T-helper 22 cell (primary cell): ENCODE measurements at places on chromosomes 12 and 14.

DNA sequence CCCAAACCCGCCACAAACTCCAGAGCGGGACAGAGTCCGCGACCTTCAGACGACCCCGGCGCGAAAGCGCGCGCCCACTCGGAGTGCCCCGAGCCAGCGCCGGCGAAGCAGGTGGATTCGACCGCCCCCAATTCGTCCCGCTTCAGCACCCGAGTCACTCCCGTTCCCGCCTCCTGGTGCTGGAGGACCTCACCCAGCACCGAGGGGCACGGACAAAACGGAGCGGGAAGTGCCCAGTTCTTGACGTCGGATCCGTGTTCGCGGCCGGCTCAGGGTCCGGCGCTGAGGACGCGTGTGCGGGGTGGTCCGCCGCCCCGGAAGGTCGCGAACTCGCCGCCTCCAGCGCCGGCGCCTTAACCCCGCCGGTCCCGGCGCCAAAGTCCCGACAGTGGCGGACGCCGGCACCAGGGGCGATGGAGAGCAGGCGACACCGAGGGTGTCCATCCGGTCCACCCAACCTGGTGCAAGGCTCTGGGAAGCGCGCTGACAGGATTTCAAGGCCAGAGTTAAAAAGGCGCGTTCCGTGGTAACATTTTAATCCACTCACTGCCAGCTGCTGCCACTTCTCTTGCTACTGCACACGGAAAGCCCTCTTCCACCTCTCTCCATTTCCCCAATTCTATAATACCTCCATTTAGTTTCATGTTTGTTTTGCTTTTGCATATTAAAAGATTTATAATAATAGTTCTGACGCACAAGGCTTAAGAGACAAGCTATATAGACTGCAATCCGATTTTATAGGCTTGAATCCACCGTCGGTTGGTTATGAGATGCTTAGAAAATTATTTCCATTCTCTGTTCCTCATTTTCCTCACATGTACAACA, 240.0 kb upstream of the CPNE8 start:
- DNase-seq = no peak

- no peak for DNase-seq
These were observed 40.9 kb upstream of the CAPRIN2 start for GRCh38 chr12:30795410-30796312.

DNA sequence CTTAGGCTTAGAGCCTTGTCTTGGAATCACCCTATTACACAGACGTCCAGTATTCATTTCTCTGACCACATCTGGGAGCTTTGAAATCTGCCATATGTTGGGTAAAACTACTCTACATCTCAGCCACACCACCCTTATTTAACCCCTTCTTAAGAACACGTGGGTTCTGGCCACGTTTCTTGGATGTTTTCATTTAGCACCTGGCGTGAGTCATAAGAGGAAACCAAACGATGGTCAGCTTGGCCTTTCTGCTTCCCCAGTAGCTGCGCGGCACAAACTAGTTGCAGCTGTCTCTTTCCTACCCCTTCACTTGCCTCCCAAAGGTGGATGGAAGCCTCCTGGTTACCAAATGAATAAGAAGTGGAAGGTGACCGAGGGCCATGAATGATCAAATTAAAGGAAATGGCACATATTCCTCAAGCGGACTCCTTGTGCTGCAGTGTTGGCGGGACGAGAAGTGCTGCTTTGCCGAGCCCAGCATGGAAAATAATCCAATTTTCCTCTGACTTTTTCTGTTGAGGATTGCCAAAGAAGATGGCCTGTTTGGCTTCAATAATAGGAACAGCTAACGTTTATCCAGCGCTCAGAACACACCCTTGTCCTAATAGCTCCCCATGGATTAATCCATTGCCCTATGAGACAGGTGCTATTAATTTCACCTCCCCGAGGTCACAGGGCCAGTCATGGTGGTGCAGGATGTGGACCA, 154.1 kb downstream of the ZNF664 start:
- no peak for DNase-seq

DNA sequence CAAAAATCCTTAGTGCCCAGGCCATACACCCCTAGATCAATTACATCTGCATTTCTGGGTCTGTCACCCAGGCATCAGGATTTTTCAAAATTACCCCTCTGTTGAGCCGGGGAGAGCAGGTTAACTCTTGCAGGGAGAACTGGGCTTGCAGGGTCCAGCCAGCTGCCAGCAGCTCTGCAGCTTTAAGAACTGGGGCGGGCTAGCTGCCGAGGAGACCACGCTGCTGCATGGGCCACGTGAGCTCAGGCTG, at the start of gene DGLUCY:
Gene DGLUCY (plus strand): TSS at position 245 of the 250 bp plus-strand sequence. CDS start 46,222 bp downstream, outside the sequence.
- no peak for DNase-seq

DNA sequence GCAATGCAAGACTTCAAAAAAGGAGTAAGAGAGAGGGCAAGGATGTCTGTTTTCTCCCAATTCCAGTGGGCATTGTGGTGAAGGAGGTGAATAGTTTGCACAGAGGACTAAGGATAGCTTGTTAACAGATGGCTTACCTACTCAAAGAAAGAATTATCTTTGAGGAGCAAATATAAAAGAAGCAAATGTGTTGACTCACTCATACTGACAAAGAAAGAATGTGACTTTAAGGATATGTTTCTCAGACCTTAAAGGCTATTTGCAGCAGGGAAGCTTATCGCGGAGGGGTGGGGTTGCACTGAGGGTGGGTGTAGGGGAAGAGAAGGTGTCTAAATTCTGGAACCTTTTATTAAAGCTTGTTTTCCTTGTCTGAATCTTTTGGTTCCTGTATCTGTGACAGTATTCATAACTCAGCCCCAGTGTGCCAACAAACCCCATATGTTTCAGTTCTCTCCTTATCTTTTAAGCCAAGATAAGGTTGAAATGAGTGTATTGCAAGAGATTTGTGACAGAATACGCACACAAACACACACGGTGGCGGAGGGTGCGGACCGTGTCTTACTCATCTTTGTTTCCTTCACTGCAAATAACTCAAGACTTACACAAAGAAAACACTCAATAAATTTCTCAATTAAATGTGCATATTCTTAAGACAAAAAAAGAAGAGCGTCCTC, 146.4 kb upstream of the ARID2 start:
- no peak for DNase-seq

- no peak for DNase-seq
These were observed 50.4 kb downstream of the TBX5 start for GRCh38 chr12:114355389-114356088.

- no peak for DNase-seq
These were observed 136.0 kb downstream of the LMNTD1 start for GRCh38 chr12:25417071-25417470.

- DNase-seq = no peak
These were observed 605.1 kb downstream of the VRK1 start for GRCh38 chr14:97402279-97402678.

GRCh38 chr12:52798671-52799504, 3.0 kb upstream of the KRT3 start:
- DNase-seq = no peak

DNA sequence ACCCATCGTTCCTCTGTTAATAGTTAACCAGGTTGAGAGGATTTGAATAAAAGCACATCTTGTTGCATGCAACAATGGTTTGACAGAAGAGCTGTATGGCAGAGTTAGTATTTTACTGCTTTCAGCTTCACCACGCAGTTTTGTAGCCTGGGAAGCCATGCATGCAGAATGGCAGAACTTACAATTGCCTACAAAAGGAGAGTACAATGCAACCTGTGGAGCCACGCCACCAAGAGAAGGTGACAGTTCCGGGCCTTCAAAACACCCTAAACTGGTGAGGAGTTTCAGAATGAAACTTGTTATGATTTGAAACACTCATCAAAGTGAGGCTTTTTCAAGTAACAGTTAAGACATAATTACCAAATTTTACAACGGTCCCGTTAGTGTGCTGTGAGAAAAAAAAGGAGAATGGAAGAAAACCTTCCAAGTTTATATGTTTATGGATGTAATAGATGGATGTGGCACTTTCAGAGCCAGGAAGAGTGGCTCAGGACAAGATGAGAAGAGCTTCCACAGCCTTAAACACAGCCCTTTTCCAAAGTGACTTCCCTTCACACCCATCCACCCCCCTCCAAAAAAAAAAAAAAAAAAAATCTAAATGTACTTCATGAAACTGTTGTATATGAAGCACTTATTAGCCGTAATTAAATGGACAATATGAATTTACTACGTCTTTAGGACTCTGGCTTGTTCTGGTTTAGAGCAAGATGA, 158.7 kb downstream of the EGLN3 start:
- DNase-seq = no peak

DNA sequence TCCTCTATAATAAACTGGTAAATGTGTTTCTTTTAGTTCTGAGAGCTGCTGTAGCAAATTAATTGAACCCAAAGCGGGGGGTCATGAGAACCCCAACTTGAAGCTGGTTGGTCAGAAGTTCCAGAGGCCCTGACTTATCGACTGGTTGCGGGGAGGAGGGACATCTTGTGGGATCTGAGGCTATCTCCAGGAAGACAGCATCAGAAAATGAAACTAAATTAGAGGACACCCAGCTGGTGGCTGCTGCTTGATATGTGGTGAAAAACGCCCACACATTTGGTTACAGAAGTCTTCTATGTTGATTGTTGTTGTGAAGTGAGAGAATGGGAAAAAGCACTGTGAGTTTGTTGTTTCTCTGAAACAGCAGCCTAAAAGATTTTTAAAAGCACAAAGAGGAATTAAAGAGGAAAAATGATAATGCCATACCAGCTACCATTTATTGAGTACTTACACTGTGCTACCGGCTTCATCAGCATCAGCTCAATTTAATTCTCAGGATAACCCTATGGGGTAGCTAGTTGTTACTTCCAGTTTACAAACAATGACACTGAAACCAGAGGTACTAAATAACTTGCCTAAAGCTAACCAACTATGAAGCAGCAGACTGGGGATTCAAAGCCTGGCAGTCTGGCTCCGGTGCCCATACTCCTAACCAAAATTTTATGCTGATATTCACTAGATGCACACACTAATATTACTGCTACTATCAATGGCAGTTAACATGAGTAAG, 24.3 kb downstream of the DDX24 start:
- no peak for DNase-seq

DNA sequence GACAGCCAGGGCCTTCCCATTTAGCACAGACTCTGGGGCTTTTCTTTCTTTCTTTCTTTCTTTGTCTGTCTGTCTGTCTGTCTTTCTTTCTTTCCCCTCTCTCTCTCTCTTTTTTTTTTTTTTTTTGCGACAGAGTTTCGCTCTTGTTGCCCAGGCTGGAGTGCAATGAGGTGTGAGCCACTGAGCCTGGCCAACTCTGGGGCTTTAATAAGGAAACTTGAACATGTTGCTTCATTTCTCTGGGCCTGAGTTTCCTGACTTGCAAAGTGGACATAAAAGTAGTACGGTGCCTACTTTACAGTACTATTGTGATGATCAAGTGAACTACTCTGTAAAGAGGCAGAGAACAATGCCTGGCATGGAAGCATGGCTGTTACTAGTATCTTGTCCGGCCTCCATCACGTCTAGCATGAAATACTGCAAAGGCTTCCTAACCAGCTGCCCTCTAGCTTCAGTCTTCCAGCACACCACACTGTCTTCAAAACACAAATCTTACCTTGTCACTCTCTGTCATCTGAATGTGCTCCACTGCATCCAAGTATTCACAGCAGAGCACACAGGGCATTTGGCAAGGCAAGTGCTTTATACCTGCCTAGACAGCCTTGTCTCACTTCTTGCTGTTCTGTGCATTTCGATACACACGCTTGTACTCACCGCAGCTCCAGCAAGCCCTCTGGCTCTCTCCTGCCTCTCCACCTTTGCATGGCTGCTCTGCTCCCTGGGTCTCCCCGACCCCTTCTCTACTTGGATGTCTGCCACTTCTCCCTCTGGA, 96.7 kb downstream of the IRF2BPL start:
- DNase-seq = no peak

DNA sequence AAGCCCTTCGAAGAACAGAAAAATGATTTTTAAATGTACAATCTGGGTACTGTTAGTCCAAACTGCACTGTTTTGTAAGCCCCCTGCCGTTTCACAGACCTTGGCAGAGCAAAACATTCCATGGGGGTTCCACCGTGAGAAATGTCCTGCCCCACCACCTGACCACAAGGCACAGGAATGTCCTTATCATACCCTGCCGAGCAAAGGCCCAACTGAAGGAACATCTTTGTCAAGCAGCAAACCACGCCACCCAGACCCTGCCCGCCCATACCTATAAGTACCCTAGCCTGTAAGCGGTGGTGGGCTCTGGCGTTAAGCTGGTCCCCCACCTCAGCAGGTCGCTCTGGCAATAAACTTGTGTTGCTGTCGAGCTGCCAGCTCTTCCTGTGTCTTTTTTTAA, 181.6 kb upstream of the PZP start:
- DNase-seq = no peak

DNA sequence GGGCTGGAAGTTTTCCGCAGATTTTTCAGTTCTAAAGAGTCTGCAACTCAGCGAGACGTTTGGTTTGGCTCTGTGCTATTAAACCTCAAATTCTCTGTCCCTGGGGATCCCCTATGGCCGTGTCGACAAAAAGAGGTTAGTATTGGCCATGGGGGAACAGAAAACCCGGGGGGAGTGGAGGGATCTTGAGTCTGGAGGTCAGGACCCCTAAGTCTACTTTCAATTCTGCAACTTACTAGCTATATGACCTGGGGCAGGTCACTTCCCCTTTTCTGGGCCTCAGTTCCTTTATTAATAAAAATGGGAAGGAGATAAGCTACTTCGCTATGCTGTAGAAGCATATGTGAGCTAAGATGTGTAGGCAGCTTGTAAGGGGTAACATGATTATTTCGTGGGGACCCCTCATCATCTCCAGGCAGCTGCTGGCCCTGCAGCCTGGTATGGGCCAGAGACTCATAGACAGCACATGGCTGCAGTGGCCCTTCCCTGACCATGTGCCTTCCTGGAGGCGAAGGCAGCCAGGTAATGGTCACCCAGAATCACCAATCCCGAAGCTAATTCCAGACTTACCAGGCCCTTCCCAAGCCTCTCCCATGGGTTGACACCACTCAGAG, 8.6 kb downstream of the ASB2 start:
- no peak for DNase-seq

- DNase-seq = no peak
These were observed 100.7 kb downstream of the APAF1 start for GRCh38 chr12:98745578-98746391.

DNA sequence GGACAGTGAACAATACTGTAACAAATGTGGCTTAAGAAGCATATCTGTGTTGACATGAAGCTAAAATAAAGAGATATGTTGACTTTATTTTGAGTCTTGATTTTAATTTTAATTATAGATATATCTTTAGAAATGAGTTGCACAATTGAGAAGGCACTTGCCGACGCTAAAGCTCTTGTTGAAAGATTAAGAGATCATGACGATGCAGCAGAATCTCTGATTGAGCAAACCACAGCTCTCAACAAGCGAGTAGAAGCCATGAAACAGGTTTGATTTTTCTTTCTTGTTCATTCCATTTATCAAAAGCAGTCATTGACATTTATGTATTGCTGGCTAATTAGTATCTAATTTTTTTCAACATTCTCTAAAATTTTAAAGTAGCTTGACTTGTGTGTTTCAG, 15.8 kb downstream of the FGFR1OP2 start:
- no peak for DNase-seq

DNA sequence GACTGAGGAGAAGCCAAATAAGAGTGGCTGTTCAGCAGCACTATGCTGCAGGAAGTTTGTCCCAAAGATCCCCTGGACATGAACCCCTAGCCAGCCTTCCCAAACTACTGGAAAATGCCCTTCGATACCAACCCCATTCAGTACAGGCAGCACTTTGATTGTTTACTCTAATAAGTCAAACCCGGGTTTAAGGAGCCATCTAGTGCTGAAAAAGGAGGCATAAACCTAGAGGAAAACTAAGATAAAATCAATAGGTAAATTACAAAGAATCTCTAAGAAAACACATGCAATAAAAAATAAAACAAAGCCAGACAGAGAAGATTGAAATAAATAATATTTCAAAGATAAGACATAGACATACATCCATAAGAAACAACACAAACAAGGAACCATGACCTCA, 771.6 kb downstream of the RPS29 start:
- no peak for DNase-seq
